ENCODE measurements at places on chromosomes 5 and 9. TPM values are rescaled to one million over a fixed set of nuclear protein-coding genes. Genes with fewer than 3 reads are reported as not detected.

Gene NR4A3
- total RNA-seq, result 0.15 TPM

Gene LTC4S
- 0.23 TPM for total RNA-seq

Gene SPINK13
- total RNA-seq, result not detected

Gene IFNA13
- not detected for total RNA-seq

Gene FOXD4L5
- not detected for total RNA-seq

Data from hair follicular keratinocyte (primary cell).